ENCODE measurements at places on chromosomes 2 and 18. TPM values are rescaled to one million over a fixed set of nuclear protein-coding genes. Genes with fewer than 3 reads are reported as not detected.

The EPAS1 gene
- 3.8 TPM for total RNA-seq

The CLEC4F gene
- total RNA-seq, result not detected

The CREG2 gene
- total RNA-seq, result not detected

The SERPINB10 gene
- not detected for total RNA-seq

The LINC00305 gene
- total RNA-seq, result not detected

The PROC gene
- total RNA-seq, result not detected

The OR6B2 gene
- total RNA-seq, result not detected

The KCTD1 gene
- 11.8 TPM for total RNA-seq

The BBS5 gene
- 2.3 TPM for total RNA-seq

The GPR55 gene
- 0.94 TPM for total RNA-seq

The LBH gene
- 1.8 TPM for total RNA-seq

The FEV gene
- total RNA-seq, result not detected

The DIS3L2 gene
- total RNA-seq, result 21.4 TPM

The UPP2 gene
- not detected for total RNA-seq

The SPP2 gene
- total RNA-seq, result not detected

The KLHL29 gene
- 3.7 TPM for total RNA-seq

The YIPF4 gene
- 17.3 TPM for total RNA-seq

The SERPINB4 gene
- not detected for total RNA-seq

The BMPR2 gene
- total RNA-seq, result 3.7 TPM

The IL1R2 gene
- total RNA-seq, result not detected

The ANKRD62 gene
- not detected for total RNA-seq

The GREB1L gene
- total RNA-seq, result 2.2 TPM

The TMEM163 gene
- total RNA-seq, result 0.42 TPM

The CRYGD gene
- not detected for total RNA-seq

The KCNIP3 gene
- total RNA-seq, result 2.7 TPM

The CHPF gene
- 106 TPM for total RNA-seq

The KRTCAP3 gene
- total RNA-seq, result 0.60 TPM

The ASIC4 gene
- total RNA-seq, result 0.15 TPM

The VPS4B gene
- 23.0 TPM for total RNA-seq

The SLC14A1 gene
- total RNA-seq, result 22.7 TPM

The AFF3 gene
- total RNA-seq, result 2.0 TPM

The TMEM182 gene
- 0.98 TPM for total RNA-seq

The RGPD4 gene
- not detected for total RNA-seq

Measured in A375 (cell line).